ENCODE measurements at places on chromosomes 4 and X.

- H3K27me3 ChIP-seq, result no peaks in the 10 kb centered on the region
- H3K4me3 ChIP-seq, result no peak overlapping the region
- no peak for DNase-seq
- H3K36me3 ChIP-seq, result no peaks in the 10 kb centered on the region
- no peak overlapping the region for H3K27ac ChIP-seq
- no peaks in the 10 kb centered on the region for H3K4me1 ChIP-seq
These were observed 145.2 kb upstream of the SFRP2 start for GRCh38 chr4:153933915-153934687.

DNA sequence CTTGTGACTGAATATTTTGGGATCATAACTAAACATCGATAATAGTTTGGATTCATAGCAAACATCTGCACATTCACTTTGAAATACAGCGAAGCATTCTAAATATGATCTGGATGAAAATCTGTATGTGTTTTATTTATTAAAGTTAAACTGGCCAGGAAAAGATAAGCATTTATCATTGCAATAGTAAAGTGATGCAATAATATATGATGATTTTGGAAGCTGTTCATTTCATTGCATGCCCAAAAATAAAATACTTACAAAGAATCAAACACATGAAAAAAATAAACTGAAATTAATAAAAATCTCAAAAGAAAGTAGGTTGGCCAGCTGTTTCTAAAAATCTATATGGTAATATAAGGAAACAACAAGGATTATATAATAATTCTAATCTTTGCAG lies 1.9 kb downstream of the PRDM5 start:
- H3K27ac ChIP-seq, result no peak overlapping the region
- H3K36me3 ChIP-seq, result no peaks in the 10 kb centered on the region

GRCh38 chrX:151552743-151553142 lies 10.7 kb upstream of the PASD1 start:
- H3K27ac ChIP-seq, result no peak overlapping the region
- H3K4me1 ChIP-seq, result no peaks in the 10 kb centered on the region
- no peak overlapping the region for H3K4me3 ChIP-seq
- no peaks in the 10 kb centered on the region for H3K27me3 ChIP-seq
- DNase-seq, result no peak

GRCh38 chrX:36543499-36543898 lies 464.7 kb upstream of the FAM47C start:
- H3K36me3 ChIP-seq, result no peaks in the 10 kb centered on the region
- no peak overlapping the region for H3K4me3 ChIP-seq
- no peaks in the 10 kb centered on the region for H3K27me3 ChIP-seq
- H3K27ac ChIP-seq, result no peak overlapping the region

DNA sequence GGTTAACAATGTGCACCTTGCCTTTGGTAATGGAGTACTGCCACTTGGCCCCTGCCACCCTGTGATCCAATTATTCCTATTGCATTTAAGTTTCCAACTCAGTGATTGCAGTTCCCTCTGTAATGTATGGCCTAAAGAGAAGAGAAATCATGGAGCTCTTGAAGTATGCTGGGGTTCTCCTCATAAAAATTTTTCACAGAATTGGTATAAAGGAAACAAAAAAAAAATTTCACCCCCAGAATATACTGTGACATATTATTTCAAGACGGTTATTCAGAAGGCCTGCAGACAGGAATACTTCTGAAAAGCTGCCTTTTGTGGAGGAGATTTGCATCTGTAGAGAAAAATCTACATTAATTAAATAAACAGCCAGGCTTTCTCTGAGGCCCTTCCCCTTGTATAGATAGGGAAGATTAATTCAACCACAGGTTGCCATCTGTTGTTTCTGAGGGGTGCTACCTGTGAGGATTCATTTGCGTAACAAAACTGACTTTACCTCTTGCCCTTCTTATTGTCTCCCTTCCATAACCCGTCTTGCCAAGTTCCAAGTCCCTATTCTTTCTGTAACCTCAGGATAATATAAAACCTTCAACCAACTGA lies 94.8 kb upstream of the LANCL3 start:
- no peak for DNase-seq
- no peaks in the 10 kb centered on the region for H3K36me3 ChIP-seq
- no peak overlapping the region for H3K27ac ChIP-seq
- H3K27me3 ChIP-seq, result no peaks in the 10 kb centered on the region

GRCh38 chrX:27893211-27893610 lies 85.4 kb downstream of the MAGEB10 start:
- H3K27me3 ChIP-seq, result no peaks in the 10 kb centered on the region
- no peak overlapping the region for H3K4me3 ChIP-seq
- peaks cover 14% of the 10 kb centered on the region for H3K4me1 ChIP-seq
- H3K36me3 ChIP-seq, result no peaks in the 10 kb centered on the region

- H3K4me1 ChIP-seq, result peaks cover 2% of the 10 kb centered on the region
- H3K27me3 ChIP-seq, result peaks cover 22% of the 10 kb centered on the region
- DNase-seq, result no peak
- H3K36me3 ChIP-seq, result no peaks in the 10 kb centered on the region
These were observed 13.0 kb upstream of the ARX start for GRCh38 chrX:25028726-25029125.

GRCh38 chr4:180436361-180436760 lies 1806.8 kb upstream of the TENM3 start:
- H3K4me3 ChIP-seq, result no peak overlapping the region
- H3K4me1 ChIP-seq, result no peaks in the 10 kb centered on the region
- no peak for DNase-seq

GRCh38 chr4:155974996-155975395 lies 21.3 kb upstream of the CTSO start:
- H3K4me1 ChIP-seq, result no peaks in the 10 kb centered on the region
- no peak overlapping the region for H3K27ac ChIP-seq
- no peak for DNase-seq
- no peaks in the 10 kb centered on the region for H3K36me3 ChIP-seq

GRCh38 chr4:57109847-57110639 lies at the start of gene IGFBP7:
TSS of gene IGFBP7 (minus strand) at chr4:57110385. CDS start at chr4:57110351, 34 bp downstream.
- DNase-seq, result peak; percentile 66
- H3K4me3 ChIP-seq, result peak within 1 kb of the TSS; percentile 95
- H3K27me3 ChIP-seq, result no peaks in the 10 kb centered on the region

- peaks cover 9% of the 10 kb centered on the region for H3K4me1 ChIP-seq
- no peak overlapping the region for H3K4me3 ChIP-seq
- no peaks in the 10 kb centered on the region for H3K36me3 ChIP-seq
- H3K27ac ChIP-seq, result no peak overlapping the region
These were observed 41.0 kb downstream of the MAP7D3 start for GRCh38 chrX:136210243-136210642.

- no peaks in the 10 kb centered on the region for H3K36me3 ChIP-seq
- H3K4me1 ChIP-seq, result no peaks in the 10 kb centered on the region
- DNase-seq, result no peak
- H3K27me3 ChIP-seq, result no peaks in the 10 kb centered on the region
These were observed 1.1 kb upstream of the DUSP21 start for GRCh38 chrX:44842550-44843317.

DNA sequence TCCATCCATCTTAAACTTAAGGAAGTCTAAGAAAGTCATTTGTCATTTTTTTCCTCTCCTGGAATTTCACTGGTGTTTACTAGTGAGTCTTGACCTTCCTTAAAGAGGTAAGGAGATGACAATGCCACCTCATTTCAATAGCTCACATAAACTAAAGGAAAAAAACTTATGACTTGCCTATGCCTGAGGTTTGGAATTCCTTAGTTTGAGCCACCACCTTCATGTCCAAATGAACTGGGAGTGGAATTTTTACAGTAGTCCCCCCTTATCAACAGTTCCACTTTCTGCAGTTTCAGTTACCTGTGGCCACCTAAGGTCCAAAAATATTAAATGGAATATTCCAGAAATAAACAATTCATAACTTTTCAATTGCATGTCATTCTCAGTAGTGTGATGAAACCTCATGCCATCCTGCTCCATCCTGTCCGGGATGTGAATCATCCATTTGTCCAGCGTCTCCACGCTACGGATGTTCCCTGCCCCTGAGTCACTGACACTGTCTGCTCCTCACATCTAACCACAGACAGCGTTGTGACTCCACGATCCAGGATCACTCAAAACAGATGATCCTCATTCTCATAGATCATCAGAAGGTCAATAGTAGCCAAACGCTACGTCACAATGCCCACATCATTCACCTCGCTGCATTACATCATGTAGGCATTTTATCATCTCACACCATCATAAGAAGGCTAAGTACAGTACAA lies 177.4 kb downstream of the SH3KBP1 start:
- peak overlapping the region; percentile 48 for H3K27ac ChIP-seq
- H3K27me3 ChIP-seq, result no peaks in the 10 kb centered on the region
- H3K4me1 ChIP-seq, result peaks cover 23% of the 10 kb centered on the region
- peak; percentile 44 for DNase-seq
- no peaks in the 10 kb centered on the region for H3K36me3 ChIP-seq

DNA sequence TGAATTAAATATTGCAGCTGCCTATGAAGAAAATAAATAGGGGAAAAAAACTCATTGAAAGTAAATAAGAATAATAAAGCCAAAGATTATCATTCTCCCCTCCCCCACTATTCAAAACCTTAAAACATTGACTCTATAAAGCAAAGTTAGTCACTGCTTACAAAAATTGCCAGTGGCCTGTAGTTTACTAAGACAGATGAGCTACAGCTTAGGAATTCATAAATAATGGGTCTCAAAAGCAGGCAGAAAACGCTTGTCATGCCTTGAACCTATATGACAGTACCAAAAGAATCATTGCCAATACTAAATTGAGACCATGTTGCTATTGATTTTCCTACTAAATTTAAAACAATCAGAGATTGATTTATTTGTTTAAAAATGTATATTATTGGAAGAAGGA lies 78.9 kb downstream of the SLC10A7 start:
- no peaks in the 10 kb centered on the region for H3K27me3 ChIP-seq
- no peak for DNase-seq
- H3K4me3 ChIP-seq, result no peak overlapping the region
- peaks cover 12% of the 10 kb centered on the region for H3K4me1 ChIP-seq
- H3K27ac ChIP-seq, result no peak overlapping the region

- H3K36me3 ChIP-seq, result no peaks in the 10 kb centered on the region
- no peaks in the 10 kb centered on the region for H3K27me3 ChIP-seq
- DNase-seq, result no peak
- H3K4me1 ChIP-seq, result no peaks in the 10 kb centered on the region
These were observed 18.8 kb downstream of the PAK3 start for GRCh38 chrX:111114806-111115205.

GRCh38 chrX:29422034-29422433 lies 793.3 kb upstream of the MAGEB2 start:
- DNase-seq, result no peak
- no peaks in the 10 kb centered on the region for H3K36me3 ChIP-seq
- H3K4me3 ChIP-seq, result no peak overlapping the region
- no peaks in the 10 kb centered on the region for H3K27me3 ChIP-seq

GRCh38 chr4:137529432-137529831 lies 2.9 kb downstream of the PCDH18 start:
- no peak overlapping the region for H3K4me3 ChIP-seq
- no peak overlapping the region for H3K27ac ChIP-seq
- DNase-seq, result no peak
- peaks cover 10% of the 10 kb centered on the region for H3K4me1 ChIP-seq
- H3K36me3 ChIP-seq, result no peaks in the 10 kb centered on the region
- no peaks in the 10 kb centered on the region for H3K27me3 ChIP-seq

DNA sequence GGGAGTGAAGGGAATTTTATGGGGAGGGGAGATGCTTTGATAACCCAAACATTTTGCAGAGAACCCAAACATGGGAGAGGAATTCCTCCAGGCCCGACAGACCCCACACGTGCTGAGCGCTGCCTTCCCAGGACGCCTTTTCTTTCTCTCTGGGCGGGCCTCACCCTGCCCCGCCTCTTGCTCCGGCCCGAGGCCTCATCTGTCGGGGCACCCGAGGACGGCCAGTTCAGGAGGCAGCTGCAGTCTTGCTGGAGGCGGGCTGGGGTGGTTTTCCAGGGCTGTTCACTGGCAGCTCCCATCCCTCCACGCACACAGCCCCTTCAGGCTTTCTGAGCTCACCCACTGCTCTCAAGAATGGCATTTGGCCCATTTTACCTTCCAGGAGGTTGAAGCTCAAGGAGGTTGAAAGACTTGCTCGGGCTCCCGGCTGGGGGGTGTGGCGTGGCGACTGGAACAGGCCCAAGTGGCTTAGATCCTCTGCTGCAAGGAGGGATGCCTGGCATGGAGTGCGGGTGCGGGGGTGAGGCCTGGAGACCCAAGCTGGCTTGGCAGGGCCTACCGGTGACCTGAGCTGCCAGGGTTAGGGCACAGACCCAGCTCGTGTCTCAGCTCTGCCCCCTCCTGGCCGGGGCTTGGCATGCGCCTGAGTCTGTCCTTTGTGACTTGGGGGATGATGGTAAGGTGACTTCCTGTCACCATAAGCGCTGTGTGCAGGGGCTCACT lies 99.2 kb downstream of the PSAPL1 start:
- no peak overlapping the region for H3K27ac ChIP-seq
- peak; percentile 27 for DNase-seq
- no peaks in the 10 kb centered on the region for H3K4me1 ChIP-seq
- no peaks in the 10 kb centered on the region for H3K36me3 ChIP-seq
- no peaks in the 10 kb centered on the region for H3K27me3 ChIP-seq

GRCh38 chr4:111449657-111450056 lies 695.6 kb upstream of the FAM241A start:
- H3K4me3 ChIP-seq, result no peak overlapping the region
- no peak for DNase-seq
- H3K27ac ChIP-seq, result no peak overlapping the region
- H3K27me3 ChIP-seq, result no peaks in the 10 kb centered on the region
- H3K4me1 ChIP-seq, result no peaks in the 10 kb centered on the region

DNA sequence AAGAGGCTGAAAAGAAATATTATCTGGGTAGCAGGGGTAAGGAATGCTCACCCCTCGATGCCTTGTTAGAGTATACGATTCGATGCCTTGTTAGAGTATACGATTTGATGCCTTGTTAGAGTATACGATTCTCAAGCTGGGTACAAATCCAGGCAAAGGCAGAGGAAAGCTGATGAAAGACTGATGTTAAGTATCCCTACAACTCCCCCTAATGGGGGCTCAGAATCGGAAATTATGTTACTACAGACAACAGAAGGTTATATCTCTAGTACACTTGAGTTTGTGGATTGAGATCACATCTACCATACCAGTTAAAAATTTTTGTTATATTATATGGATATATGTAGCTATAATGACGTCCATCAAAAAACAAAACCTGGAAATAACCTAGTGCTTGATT lies 4.8 kb downstream of the LRRC66 start:
- DNase-seq, result peak; percentile 53
- H3K36me3 ChIP-seq, result no peaks in the 10 kb centered on the region

GRCh38 chrX:153521034-153521433 lies 3.6 kb downstream of the ATP2B3 start:
- H3K27ac ChIP-seq, result no peak overlapping the region
- no peaks in the 10 kb centered on the region for H3K4me1 ChIP-seq
- no peaks in the 10 kb centered on the region for H3K36me3 ChIP-seq
- peaks cover 19% of the 10 kb centered on the region for H3K27me3 ChIP-seq

- H3K27me3 ChIP-seq, result no peaks in the 10 kb centered on the region
- DNase-seq, result peak; percentile 10
- H3K36me3 ChIP-seq, result no peaks in the 10 kb centered on the region
- no peaks in the 10 kb centered on the region for H3K4me1 ChIP-seq
These were observed 114.4 kb downstream of the GLRA3 start for GRCh38 chr4:174714393-174715211.

GRCh38 chr4:15488136-15488535 lies 18.5 kb downstream of the CC2D2A start:
- no peaks in the 10 kb centered on the region for H3K4me1 ChIP-seq
- no peaks in the 10 kb centered on the region for H3K27me3 ChIP-seq

- H3K36me3 ChIP-seq, result no peaks in the 10 kb centered on the region
- peaks cover 5% of the 10 kb centered on the region for H3K4me1 ChIP-seq
- peaks cover 3% of the 10 kb centered on the region for H3K27me3 ChIP-seq
- H3K4me3 ChIP-seq, result peak within 1 kb of the TSS; percentile 79
- peak; percentile 76 for DNase-seq
- peak within 1 kb of the TSS; percentile 59 for H3K27ac ChIP-seq
These were observed at the start of gene MED12 for GRCh38 chrX:71118032-71118984. TSS of gene MED12 (plus strand) at chrX:71118596. CDS start at chrX:71118755, 159 bp downstream.
